ENCODE measurements at places on chromosomes 3 and 15.

GRCh38 chr3:168889666-168890065 lies 773.8 kb downstream of the MECOM start:
- DNase-seq, result no peak

- DNase-seq, result no peak
Measured at GRCh38 chr3:2156244-2156847, 57.7 kb downstream of the CNTN4 start.

GRCh38 chr3:172061724-172062184 lies 22.4 kb downstream of the FNDC3B start:
- DNase-seq, result no peak

DNA sequence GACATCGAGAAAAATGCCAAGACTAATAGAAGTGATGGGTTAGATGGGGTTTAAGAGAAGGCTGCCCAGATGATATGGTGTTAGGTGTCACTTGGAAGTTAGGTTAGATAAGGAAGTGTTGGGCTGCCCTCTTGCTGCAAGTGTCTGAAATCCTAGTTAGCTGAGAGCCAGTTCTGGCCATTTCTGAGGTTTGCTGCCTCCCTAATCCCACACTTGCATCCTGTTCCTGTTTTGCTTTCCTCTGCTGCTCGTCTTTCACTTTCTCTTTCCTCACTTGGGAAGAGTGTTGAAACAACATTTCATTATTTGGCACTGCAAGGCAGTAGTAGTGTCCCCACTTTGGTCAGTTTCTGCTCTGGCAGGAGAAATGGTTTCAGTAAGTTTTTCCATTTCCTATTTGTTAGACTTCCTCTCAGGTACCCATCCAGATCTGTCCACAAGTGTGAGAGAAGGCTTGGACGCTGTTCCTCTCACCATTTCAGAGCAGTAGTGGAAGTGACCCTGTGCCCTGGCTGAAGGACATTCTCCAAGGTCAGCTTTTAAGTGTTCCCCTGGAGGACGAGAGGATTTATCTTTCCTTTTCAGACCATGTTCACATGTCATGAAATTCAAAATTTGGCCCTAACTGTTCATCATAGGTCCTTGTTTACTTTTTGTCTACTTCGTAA lies 93.3 kb downstream of the ADAMTSL3 start:
- no peak for DNase-seq

GRCh38 chr15:82552861-82553260 lies 12.6 kb upstream of the RPS17 start:
- no peak for DNase-seq

GRCh38 chr15:39153716-39154115 lies 427.2 kb upstream of the THBS1 start:
- no peak for DNase-seq
